ENCODE measurements at places on chromosomes 1 and 21.

DNA sequence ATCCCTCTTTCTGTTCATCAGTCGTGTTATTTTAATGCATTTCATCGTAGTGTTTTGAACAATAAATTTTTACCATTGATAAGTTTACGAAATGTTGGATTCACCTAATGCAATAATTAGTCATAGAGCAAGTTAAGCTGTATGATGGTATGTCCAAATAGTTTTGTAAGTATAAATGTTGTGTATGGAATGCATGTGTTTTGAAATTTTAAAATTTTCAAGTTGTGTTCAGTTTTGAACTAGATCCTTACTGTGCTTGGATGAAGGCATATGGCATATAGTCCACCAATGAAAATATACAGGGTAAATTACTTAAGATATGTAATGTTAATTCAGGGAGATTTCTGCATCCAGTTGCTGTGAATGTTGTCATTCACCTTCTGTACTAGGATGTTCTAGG, 2.3 kb downstream of the ZMYM4 start:
- no peak for DNase-seq

- no peak for DNase-seq
Measured at GRCh38 chr1:179034720-179035119, 9.0 kb downstream of the FAM20B start.

DNA sequence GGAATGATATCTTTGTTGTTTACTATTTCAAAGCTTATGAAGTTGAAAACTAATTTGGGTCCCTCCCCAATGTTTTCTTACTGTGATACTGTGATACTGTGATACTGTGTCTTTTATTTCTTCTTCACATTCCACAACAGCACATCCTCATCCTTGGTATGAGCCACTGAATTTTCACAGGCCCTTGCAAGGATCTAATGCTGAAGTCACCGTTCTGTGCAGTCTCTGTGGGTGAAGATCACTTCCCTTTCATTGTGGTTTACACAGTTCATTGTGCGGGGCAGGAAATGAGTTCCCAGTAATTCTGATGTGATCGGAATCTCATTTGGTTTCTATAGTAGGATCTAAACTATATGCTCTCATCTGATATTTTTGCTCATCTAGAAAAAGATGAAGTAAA, 32.1 kb upstream of the PAXBP1 start:
- no peak for DNase-seq

DNA sequence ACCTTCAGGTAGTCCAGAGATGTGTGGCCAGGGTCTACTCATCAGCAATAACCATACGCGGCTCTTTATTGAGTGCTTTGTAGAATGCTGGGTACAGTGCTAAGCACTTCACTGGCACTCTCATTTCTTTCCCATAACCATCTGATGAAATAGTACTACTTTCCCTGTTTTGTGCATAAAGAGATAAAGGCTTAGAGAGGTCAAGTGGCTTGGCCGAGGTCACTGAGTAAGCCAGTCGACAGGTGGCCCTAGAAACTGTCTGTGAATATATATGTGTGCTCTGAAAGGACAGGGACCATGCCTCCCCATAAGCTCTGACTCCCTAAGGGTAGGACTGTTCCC, 52.8 kb downstream of the NENF start:
- no peak for DNase-seq

GRCh38 chr1:54272134-54272533, 72.2 kb downstream of the MRPL37 start:
- DNase-seq = no peak

DNA sequence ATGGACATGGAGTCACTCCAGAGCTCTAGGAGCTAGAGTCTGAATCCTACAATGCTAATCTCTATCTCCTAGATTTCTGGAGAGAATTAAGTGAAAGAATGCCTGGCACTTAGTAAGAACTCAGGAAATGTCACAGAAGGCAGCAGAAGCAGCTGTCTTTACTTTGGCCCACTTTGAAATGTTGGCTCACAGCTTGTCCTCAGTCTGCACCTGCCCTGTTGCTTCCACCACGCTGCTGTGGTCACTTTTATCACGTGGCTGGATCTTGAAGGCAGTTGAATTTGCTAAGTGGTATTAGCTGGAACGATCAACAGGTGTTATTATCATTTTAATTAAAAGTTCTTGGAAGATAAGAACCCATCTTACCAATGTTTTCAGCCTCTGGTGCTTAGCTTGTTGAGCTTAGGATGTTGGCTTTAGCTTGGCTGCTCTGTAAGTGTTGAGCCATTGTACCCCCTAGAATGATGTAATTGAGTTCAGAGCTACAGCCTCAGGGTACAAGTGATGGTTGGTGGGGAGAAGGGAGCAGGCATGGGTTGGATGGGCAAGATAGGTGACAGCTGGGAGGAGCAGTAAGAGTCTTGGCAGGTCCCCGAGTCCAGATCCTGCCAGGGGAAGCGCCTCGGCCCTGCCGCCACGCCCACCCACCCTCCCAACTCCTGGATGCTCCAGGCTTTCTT, 41.9 kb upstream of the EPS8L3 start:
- DNase-seq = no peak

GRCh38 chr1:55081188-55081904, 42.0 kb downstream of the PCSK9 start:
- DNase-seq = no peak

- DNase-seq = no peak
Measured at GRCh38 chr1:246001142-246001836, 505.8 kb downstream of the SMYD3 start.

- DNase-seq = no peak
Measured at GRCh38 chr1:201656311-201657032, 117.5 kb downstream of the NAV1 start.

GRCh38 chr1:14138135-14138506, 438.1 kb downstream of the PRDM2 start:
- DNase-seq = no peak

- no peak for DNase-seq
Measured at GRCh38 chr1:3292051-3292722, 162.3 kb upstream of the ARHGEF16 start.

Data from activated T-helper 1 cell treated with Interleukin-2 at 50 U/mL for 16 hours (primary cell).